ENCODE measurements at places on chromosomes 6 and 20. TPM values are rescaled to one million over a fixed set of nuclear protein-coding genes. Genes with fewer than 3 reads are reported as not detected.

Gene MUC21
- total RNA-seq: not detected

Gene FAM209A
- not detected for total RNA-seq

Gene TMEM200A
- total RNA-seq: 0.18 TPM

Gene TSHZ2
- 7.1 TPM for total RNA-seq

Gene ELOVL4
- total RNA-seq: 0.84 TPM

Gene DDRGK1
- total RNA-seq: 37.4 TPM

Gene C20orf141
- total RNA-seq: not detected

Gene LRP11
- 36.6 TPM for total RNA-seq

Gene C20orf202
- 0.22 TPM for total RNA-seq

Gene DACT2
- total RNA-seq: 2.3 TPM

Gene VGLL2
- 2.3 TPM for total RNA-seq

Gene HDGFL1
- total RNA-seq: not detected

Gene HLA-DMA
- total RNA-seq: 26.6 TPM

Gene SRSF12
- total RNA-seq: not detected

Gene DNAH8
- total RNA-seq: not detected

Gene TRDN
- 308 TPM for total RNA-seq

Gene RAET1E
- 0.45 TPM for total RNA-seq

Gene PSMG4
- total RNA-seq: 7.9 TPM

Gene OR2B6
- total RNA-seq: not detected

Gene ARMC12
- total RNA-seq: not detected

Gene SLC17A2
- total RNA-seq: not detected

Gene REM1
- 2.8 TPM for total RNA-seq

Gene CFB
- total RNA-seq: 28.7 TPM

Gene COL12A1
- total RNA-seq: 29.6 TPM

Gene OGFR
- total RNA-seq: 24.6 TPM

Gene HRH3
- not detected for total RNA-seq

Gene C6orf58
- not detected for total RNA-seq

Gene KCNK5
- total RNA-seq: 1.9 TPM

Gene ERVFRD-1
- not detected for total RNA-seq

Gene AVP
- not detected for total RNA-seq

Gene SRC
- 13.7 TPM for total RNA-seq

Gene LAMP5
- not detected for total RNA-seq

Gene ELMO2
- total RNA-seq: 38.5 TPM

Gene BPI
- total RNA-seq: 0.71 TPM

Gene GRM4
- total RNA-seq: not detected

Gene TAGAP
- 1.8 TPM for total RNA-seq

Gene COL20A1
- total RNA-seq: not detected

Gene OLIG3
- not detected for total RNA-seq

Gene RUNX2
- 0.26 TPM for total RNA-seq

Gene TNF
- total RNA-seq: 0.42 TPM

Gene FLRT3
- 1.1 TPM for total RNA-seq

All from right cardiac atrium (tissue), 5 donors.